ENCODE measurements at places on chromosomes 1 and 21.

GRCh38 chr1:65630855-65631254 lies 161.8 kb upstream of the PDE4B start:
- no peak for DNase-seq

DNA sequence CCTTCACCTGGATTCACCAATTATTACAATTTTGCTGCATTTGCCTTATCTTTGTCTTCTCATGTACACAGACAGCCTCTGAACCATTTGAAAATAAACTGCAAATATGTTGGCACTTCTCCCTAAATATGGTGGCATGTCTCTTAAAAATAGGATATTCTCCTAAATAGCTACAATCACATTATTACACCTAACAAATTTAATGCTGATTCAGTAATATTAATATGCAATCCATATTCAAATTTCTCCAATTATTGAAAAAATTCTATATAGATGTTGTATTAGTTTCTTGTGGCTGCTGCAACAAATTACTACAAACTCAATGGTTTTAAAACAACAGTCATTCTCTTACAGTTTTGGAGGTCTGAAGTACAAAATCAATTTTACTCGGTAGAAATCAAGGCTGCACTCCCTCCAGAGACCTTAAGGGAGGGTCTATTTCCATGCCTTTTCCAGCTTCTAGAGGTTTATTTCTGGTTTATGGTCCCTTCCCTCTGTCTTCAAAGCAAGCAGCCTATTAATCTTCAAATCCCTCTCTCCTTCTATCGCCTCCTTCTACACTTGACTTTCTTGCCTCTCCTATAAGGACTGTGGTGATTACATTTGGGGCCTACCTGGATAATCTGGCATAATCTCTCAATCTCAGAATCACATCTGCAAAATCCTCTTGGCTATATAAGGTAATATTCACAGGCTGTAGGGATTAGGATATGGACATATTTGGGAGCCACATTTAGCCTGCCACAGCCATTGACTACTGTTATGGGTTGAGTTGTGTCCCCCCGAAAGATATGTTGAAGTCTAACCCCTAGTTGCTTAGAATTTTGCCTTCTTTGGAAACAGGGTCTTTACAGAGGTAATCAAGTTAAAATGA lies 52.5 kb upstream of the BOLA1 start:
- DNase-seq: peak; percentile 2

GRCh38 chr1:87927391-87928280 lies 599.0 kb downstream of the LMO4 start:
- no peak for DNase-seq

DNA sequence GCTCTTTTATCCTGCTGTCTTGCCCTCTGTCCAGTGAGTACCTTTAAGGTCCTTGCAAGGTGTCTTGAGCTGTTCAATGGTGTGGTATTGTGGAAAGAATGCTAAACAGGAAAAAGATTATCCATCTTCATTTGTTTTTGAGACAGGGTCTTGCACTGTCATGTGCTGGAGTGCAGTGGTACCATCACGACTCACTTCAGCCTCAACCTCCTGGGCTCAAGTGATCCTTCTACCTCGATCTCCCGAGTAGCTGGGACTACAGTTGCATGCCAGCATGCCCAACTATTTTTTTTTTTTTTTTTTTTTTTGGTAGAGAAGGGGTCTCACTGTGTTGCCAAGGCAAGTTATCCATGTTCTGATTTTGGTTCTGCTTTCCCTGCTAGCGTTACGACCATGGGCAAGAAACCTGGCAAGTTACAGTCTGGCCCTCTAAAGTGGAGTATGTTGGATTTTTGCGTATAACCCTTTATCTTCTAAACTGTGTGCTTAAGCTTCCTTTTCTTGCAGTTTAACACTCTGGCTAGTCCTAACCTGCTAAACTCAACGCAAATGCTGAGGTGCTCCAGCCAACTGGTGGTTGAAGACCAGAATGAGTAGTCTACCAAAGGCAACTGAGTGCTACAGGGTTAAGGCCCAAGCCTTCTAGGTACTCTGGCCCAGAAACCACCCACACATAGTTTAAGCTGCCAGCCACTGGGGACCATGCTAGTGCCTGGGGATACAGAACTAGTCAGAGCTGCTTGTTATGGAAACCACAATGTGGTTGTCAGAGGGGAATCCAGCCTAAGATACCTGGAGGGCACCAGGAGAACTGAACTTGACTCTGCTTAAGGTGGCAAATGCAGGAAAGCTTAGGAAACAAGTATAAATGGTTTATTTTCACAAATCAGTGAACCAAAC lies 7.9 kb downstream of the RPL11 start:
- no peak for DNase-seq

GRCh38 chr1:179984942-179985341 lies 30.3 kb downstream of the CEP350 start:
- DNase-seq: no peak

GRCh38 chr1:84653130-84653677 lies 37.1 kb downstream of the SSX2IP start:
- DNase-seq: no peak

- DNase-seq: no peak
Measured at GRCh38 chr1:209550519-209550918, 33.0 kb upstream of the CAMK1G start.

- DNase-seq: no peak
Measured at GRCh38 chr1:218763538-218763937, 410.1 kb upstream of the LYPLAL1 start.

DNA sequence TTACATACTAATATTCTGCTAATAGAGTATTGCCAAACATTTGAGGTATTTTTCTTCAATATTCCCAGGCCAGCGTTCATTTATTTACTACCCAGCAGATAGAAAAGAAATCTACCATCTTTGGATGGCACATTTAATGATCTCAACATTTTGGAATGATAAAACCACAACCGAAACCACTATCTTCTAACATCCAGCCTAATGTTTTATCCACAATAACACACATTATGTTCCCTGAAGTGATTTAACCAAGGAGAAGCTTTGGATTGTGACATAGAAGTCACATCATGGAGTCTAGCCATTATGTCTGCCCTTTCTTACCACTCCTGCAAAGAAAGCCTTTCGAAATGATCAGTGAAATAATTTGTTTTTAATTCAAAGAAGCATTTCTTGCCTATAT lies 497.1 kb upstream of the PLXNA2 start:
- no peak for DNase-seq

DNA sequence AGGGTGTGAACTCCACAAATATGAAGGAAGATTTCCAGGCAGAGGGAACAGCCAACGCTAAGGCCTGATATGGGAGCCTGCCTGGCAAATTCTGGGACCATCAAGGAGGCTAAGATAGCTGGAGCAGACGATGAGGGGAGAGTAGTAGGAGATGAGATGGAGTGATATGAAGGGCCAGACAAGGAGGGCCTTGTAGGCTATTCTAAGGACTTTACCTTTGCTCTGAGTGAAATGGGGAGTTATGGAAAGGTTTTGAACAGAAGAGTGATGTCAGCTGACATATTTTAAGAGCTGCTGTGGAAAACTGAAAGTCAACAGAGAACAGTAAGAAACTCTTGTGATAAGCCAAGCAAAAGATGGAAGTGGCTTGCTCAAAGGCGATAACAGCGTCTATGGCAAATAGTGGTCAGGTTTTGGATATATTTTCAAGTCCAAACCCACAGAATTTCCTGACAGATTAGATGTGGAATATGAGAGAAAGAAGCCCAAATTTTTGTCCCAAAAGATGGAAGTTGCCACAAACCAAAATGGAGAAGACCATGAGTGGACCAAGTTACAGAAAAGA lies 2.1 kb upstream of the TP53BP2 start:
- no peak for DNase-seq

GRCh38 chr1:64470665-64471217 lies 812 bp downstream of the CACHD1 start:
- no peak for DNase-seq

GRCh38 chr1:156697481-156697880 lies 7.9 kb downstream of the CRABP2 start:
- DNase-seq: no peak

DNA sequence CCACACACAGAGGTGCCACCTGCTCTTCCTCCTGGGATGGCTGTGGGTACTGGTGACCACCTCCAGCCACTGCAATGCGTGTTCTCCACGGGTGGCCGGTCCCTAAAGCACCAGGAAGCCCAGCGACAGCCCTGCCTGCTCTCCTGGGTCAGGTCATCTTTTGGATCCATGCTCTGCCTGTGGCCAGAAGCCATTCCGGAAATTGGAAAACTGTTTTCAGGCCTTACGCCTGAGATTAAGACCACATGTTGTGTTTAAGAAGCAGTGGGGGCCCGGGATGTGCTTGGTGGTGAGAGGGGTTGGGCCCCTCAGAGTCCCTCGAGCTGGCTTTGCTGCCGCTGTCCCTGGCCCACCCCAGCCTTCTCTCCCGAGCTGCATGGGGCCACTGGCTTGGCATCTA lies 150.8 kb downstream of the PEX14 start:
- DNase-seq: no peak

DNA sequence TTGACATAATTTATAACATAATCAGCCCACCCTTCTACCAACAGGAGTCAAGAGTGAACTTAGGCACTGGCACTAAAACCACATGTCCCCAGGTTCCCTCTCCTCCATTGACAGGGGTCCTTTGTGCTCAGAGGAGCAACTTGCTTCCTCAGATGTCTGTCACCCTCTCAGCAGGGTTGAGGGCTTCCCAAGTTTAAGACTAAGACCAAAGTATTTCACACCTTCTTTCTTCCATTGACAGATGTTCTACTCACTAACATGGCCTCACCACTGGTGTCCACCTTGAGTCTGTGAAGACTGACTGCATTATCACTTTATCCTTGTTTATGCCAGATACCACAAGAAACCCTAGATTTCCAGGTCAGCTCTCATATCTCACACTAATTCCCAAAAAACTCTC lies 56.5 kb downstream of the CCDC18 start:
- no peak for DNase-seq

All from RPMI8226 (cell line).